ENCODE measurements at places on chromosomes 2 and 18. TPM values are rescaled to one million over a fixed set of nuclear protein-coding genes. Genes with fewer than 3 reads are reported as not detected.
A peak's percentile ranks its signal among the peaks of the same experiment; 100 is the strongest.

- H3K4me3 ChIP-seq, result no peak overlapping the region
- DNase-seq, result peak; percentile 53
- H3K27me3 ChIP-seq, result no peaks in the 10 kb centered on the region
- H3K4me1 ChIP-seq, result peaks cover 19% of the 10 kb centered on the region
These were observed 101.7 kb downstream of the COBLL1 start for GRCh38 chr2:164739966-164740365.

DNA sequence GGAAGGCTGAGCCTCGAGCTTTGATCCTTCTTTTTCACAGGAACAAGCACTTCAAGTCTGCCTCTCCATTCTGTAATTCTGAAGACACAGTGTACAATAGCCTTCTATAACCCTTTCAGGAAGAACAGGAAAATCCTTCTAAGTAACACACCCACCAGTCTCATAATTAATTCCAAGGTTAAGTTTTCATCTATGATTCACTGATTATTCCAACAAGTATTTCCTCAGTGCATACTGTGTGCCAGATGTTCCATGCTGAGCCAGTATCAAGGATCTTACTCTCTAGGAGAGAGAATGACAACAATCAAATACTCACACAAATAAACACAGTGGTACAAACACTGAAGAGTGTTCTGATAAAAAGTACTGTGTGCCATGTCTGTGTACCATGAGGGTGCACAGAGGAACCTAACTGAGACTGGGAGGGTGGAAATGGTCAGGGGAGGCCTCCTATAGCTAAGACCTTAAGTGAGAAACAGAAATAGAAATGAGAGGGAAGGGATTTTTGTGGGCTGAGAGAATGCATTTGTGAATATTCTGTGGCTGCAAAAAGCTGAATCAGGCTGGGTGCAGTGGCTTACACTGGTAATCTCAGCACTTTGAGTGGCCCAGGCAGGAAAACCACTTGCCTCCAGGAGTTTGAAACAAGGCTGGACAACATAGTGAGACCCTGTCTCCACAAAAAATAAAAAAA, 7.3 kb upstream of the MTLN start:
- no peak overlapping the region for H3K27ac ChIP-seq
- H3K4me3 ChIP-seq, result no peak overlapping the region
- no peak for DNase-seq
- H3K36me3 ChIP-seq, result no peaks in the 10 kb centered on the region

- H3K27ac ChIP-seq, result no peak overlapping the region
- H3K27me3 ChIP-seq, result no peaks in the 10 kb centered on the region
- DNase-seq, result no peak
- H3K4me1 ChIP-seq, result no peaks in the 10 kb centered on the region
- H3K36me3 ChIP-seq, result no peaks in the 10 kb centered on the region
- no peak overlapping the region for H3K4me3 ChIP-seq
These were observed 444.4 kb upstream of the HNRNPA3 start for GRCh38 chr2:176768185-176768584.

GRCh38 chr2:43611987-43612894, 16.4 kb upstream of the THADA start:
- no peak overlapping the region for H3K27ac ChIP-seq
- no peaks in the 10 kb centered on the region for H3K27me3 ChIP-seq
- no peaks in the 10 kb centered on the region for H3K4me1 ChIP-seq
- no peaks in the 10 kb centered on the region for H3K36me3 ChIP-seq
- peak; percentile 64 for DNase-seq

DNA sequence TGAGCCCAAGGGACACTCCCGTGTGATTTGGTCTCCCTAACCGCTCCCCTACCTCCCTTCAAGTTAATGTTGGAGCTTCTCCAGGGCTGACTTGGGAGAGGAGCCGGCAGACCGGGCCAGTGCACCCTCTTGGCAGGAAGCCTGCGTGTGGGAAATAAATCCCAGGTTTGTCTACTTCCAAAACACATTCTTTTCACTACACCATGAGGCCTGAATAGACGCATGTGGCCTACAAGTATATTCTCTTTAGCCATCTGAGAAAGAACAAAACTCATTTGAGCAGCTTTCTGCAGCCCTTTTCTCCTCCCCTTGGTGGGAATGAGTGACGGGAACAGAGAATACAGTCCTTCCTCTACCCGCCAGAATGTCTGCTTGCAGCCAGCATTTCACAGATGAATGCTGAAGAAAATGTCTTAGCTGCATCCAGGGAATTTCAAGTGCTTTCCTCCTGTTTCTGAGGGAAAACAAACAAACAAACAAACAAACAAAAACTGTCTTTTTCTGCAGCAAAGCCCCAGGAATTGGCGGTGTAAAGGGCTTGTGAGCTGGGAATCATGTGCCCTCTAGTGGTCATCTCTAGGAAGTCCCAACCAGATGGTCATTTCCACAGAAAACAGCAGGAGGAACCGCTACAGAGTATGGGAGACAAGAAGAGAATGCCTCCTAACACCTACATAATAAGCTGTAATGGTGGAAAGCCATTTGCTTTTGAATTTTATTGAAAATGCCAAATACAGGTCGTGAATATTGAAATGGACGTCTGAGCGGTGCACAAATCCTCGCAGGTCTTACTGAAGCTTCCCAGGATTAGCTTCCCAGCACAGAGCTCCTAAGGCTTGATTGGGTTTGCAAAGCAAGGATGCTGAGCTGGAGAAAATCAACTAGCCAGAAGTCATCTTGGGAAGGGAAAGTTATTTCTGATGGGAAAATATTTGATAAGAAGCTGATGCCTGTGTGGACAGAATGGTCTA, 41.2 kb upstream of the DAPL1 start:
- no peak for DNase-seq
- no peak overlapping the region for H3K27ac ChIP-seq
- no peaks in the 10 kb centered on the region for H3K36me3 ChIP-seq
- no peak overlapping the region for H3K4me3 ChIP-seq
- peaks cover 4% of the 10 kb centered on the region for H3K27me3 ChIP-seq

DNA sequence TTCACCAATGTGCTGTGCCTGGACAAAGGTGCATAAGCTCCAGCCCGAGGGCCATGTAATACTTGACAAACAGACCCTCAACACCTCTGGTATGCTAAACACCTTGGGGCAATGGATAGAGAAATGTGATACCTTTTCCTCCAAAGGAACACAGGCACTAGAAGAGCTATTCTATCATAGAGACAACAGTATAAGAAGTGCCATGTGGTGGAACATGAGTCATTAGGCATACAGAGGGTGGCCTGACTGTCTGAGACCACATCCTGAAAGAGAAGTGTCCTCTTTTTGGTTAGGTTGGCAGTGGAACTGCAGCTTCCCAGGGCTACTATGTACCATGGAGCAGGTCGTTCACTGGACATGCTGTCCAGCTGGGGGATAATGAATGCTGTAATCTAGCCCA, 153.9 kb downstream of the INSIG2 start:
- H3K4me3 ChIP-seq, result no peak overlapping the region
- H3K27me3 ChIP-seq, result no peaks in the 10 kb centered on the region
- peaks cover 33% of the 10 kb centered on the region for H3K4me1 ChIP-seq

- peaks cover 6% of the 10 kb centered on the region for H3K36me3 ChIP-seq
- peaks cover 27% of the 10 kb centered on the region for H3K4me1 ChIP-seq
- H3K27ac ChIP-seq, result peak overlapping the region; percentile 49
- peak overlapping the region; percentile 72 for H3K4me3 ChIP-seq
- no peak for DNase-seq
- H3K27me3 ChIP-seq, result no peaks in the 10 kb centered on the region
These were observed 475 bp upstream of the TWIST2 start for GRCh38 chr2:238847419-238847801.

The KCNJ13 gene
- not detected for total RNA-seq

The CLEC4F gene
- not detected for total RNA-seq

All from SJSA1 (cell line).